Muscle of leg (tissue), 16 donors: ENCODE measurements at places on chromosomes 16 and 17. TPM values are rescaled to one million over a fixed set of nuclear protein-coding genes. Genes with fewer than 3 reads are reported as not detected.

GRCh38 chr17:76820039-76820438 lies 48.2 kb upstream of the MGAT5B start:
- DNase-seq: no peak

DNA sequence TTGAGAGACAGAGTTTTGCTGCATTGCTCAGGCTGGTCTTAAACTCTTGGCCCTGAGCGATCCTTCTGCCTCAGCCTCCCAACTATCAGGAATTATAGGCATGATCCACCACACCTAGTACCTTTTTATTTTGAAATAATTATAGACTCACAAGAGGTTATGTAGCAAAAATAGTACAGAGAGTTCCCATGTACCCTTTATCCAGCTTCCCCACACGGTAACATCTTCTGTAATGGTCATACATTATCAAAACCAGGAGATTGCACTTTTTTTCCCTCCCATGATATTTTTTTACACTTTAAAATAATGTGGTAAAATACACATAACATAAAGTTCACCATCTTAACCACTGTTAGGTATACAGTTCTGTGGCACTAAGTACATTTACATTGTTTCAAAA lies 28.8 kb upstream of the CACNG4 start:
- no peak for DNase-seq

The DNAH9 gene
- 0.48 TPM for polyA plus RNA-seq

DNA sequence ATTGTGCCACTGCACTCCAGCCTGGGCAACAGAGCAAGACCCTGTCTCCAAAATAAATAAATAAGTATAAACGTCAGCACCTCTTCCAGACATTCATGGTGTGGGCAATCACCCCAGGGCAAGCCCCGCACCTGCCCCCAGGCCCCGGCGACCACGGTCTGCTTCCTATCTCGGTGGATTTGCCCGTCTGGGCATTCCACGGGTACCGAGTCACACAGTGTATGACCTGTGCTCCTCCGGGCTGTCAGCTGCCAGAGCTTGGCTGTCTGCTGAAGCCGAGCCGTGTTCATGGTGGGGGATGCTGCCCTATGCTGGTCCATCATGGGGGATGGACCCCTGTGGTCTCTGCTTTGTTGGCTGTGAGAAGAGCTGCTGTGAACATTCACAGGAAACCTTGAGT lies 15.4 kb downstream of the CYBC1 start:
- DNase-seq: no peak

GRCh38 chr17:58615768-58616659 lies 75.8 kb downstream of the TEX14 start:
- DNase-seq: no peak

The BTBD17 gene
- polyA plus RNA-seq: 0.16 TPM

DNA sequence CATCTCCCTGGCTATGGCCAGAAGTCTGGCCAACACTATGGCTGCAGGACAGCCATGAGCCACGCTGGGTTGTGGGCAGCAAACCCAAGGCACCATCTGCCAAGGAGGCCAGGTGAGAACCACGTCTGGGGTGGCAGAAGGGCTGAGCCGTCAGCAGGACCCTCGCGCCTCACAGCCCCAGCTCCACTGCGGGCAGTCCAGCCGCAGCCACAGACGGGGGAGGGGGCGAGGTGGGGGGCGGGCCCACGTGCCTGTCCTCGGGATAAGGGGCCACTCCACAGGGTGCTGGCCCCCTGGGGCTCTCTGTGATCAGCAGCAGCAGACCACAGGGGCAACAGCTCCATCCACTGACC lies 6.5 kb upstream of the BAIAP2 start:
- no peak for DNase-seq

The CIITA gene
- polyA plus RNA-seq: 2.2 TPM
